Fibroblast of the aortic adventitia (primary cell): ENCODE measurements at places on chromosomes 5 and 9.

DNA sequence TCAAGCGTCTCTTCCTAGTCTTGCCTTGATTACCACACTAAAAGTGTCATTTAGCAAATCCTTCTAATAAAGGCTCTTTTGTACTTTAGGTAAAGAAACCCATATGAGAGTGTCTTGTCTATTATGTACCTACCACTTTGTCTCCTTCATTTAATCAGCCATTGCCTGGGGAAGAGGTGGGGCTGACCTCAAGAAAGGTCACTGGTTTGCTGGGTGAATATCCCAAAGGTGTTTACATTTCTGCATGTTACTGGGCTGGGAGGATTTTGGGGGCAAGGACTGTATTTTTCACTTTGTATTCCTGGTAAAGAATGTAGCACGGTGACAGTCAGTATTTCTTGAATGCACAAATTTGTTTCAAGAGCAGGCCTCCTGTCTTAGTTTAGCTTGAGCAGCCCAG is 11.9 kb upstream of the RPS23 start:
- no peak for DNase-seq

DNA sequence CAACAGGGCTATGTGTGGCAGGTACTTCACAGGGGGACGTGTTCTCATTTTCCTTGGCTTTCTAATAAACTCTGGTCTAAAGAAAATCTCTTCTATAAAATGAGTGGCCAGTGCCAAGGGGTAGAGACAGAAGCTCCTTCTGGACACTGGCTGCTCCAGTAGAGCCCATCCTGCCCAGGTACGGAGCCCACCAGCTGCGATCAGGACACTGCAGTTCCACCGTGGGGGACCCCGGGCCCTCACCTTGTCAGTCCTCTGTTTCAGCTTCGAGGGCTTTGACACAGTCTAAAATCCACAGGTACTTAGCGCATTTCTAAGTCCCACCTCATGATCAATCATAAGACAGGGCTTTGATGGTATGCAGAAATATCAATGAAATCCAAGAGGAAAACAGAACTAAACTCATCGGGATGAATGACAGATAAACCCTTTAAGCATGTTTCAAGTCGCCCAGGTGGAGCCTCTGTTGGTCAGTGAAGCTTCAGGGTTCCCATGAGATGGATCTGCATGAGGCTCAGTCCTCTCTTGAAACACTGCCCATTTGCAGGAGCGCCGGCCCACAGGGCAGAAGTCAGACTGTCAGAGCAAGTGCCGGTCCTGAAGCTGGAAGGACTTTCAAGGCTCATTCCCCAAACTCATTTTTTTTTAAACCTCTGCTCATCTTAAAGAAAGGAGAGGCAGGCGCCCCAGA is 20.3 kb upstream of the TERT start:
- DNase-seq: no peak

DNA sequence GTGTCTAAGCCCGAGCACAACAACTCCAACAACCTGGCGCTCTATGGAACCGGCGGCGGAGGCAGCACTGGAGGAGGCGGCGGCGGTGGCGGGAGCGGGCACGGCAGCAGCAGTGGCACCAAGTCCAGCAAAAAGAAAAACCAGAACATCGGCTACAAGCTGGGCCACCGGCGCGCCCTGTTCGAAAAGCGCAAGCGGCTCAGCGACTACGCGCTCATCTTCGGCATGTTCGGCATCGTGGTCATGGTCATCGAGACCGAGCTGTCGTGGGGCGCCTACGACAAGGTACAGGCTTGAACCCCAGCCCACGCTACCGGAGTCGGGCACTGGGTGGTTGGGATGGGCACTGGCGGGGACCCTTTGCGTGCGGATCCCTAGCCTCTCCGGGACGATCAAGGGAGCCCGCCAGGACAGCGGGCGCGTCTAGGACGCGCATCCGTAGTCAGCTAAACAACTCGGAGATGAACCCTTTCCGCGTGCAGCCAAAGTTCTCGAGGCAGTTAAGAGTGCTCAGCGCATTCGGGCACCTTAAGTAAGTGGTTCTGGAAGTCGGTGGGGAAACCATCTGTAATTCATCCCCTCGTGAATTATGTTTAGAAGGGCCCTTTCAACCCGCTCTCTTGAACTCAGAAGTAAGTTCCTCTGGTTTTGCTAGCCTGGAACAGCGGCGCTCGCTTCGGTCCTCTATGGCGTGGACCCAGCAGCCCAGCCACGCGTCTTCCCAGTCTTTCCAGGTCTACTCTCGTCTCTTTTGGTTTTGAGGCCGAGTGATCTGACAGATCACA is 1.3 kb downstream of the KCNN2 start:
- peak; percentile 0 for DNase-seq

- peak; percentile 21 for DNase-seq
Measured at GRCh38 chr5:65475336-65475735, 6.4 kb downstream of the ADAMTS6 start.

DNA sequence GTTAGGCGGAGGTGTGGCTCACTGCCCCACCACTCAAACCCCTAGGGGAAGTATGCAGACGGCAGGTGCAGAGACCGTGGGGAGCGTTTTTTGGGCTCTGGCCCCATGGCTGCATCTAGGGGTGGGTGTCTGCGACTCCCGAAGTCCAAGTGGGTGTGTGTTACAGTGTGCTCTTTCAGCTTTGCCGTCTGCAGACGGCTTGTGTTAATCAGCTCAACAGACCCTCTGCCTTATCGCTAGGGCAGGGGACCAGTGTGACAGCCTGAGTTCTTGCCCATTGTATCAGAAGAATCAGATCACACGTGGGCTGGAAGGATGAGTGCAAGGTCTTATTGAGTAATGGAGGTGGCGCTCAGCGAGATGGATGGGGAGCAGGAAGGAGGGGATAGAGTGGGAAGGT is 162.8 kb downstream of the ENC1 start:
- DNase-seq: no peak

DNA sequence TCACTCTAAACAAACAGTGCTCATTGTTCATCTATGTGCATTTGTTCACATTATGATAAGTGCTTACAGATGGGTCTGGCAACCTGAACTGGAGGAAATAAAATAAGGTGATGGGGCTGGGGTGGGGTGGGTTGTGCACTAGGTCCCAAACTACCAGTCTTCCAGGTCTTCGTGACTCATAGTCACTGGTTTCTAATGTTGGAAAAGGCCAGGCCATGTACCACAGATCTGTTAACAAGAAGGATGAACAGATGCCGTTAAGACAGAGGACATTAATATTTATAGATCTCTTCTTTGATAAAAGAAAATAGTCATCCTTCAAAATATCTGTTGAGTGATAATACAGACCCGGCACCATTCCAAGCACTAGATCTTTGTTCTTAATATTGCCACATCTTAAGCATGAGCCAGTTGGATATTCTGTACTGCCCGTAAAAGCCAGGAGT is 71.4 kb upstream of the STARD4 start:
- peak; percentile 54 for DNase-seq

DNA sequence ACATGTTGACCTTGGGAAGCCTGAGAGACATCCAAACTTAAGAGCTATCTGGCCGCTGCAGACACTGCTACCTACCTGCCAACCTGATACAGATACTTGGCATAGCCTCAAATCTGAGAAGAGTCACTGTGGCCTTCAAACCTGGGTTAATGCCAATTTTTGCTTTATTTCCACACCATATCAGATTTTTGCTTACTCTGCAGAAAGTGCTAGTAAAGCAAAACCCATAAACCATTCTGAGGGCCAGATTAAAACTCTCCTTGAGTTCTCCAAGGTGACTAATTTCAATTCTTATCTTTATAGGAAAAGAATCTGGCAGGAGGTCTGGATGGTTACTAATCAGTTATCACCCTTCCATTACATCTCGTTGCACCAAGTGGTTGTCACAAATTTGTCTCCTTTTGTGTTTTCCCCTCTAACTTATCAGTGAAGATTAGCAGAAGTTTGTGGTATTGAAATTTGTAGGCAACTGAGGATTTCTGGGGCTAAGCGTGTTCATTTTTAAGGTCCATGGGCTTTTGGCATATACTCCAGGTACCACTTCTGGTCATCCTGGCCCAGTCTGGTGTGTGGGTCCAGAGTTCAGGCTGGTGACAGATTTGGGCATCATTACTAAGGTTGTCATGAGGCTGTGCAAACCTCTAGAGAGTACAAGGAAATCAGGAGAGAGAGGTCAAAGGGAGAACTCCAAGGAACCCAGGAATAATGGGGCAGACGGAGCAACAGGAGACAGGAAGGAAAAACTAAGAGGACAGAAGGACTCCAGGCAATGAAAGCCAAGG is 177.9 kb downstream of the TSSK1B start:
- DNase-seq: peak; percentile 68

DNA sequence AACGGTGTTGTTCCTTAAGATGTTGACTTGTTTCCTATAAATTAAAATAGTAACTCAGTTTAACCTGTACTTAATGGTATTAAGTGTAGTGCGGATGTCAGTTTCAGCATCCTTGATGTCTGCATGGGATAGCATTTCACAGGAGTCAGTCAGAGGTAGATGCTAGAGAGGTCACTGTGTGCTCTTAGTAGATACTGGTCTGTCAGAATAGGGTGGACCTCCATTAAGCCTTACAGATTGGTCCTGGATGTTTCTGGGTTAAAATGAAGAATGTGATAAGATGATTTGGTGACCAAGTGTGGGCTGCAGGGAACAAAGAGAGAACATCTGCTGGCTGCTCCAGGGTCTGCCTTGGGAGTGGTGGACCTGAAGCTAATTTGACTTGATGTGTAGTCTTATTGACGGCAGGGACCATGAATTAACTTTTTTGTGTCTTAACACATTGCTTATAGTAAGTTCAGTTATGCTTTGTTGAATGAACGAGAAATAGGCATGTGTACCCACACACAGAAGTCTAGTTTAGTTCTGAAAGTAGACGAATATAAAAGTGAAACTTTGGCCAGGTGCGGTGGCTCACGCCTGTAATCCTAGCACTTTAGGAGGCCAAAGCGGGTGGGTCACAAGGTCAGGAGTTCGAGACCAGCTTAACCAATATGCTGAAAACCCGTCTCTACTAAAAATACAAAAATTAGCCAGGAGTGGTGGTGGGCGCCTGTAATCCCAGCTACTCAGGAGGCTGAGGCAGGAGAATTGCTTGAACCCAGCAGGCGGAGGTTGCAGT is 12.5 kb downstream of the RAB24 start:
- DNase-seq: no peak
